ENCODE measurements at places on chromosomes 7 and 10.
A peak's percentile ranks its signal among the peaks of the same experiment; 100 is the strongest.

DNA sequence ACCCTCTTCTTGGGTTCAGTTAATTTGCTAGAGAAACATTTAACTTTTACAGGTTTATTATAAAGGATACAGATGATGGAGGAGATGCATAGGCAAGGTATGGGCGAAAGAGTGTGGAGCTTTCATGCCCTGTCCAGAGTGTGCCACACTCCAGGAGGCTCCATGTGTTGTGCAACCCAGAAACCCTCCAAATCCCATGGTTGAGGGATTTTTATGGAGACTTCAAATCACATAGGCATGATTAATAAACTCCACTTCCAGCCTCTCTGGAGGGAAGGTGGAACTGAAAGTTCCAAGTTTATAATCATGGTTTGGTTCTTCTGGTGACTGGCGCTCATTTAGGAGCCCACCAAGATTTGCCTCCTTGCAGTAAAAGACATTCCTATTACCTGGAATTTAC, 159.9 kb downstream of the PHTF2 start:
- no peak for DNase-seq

DNA sequence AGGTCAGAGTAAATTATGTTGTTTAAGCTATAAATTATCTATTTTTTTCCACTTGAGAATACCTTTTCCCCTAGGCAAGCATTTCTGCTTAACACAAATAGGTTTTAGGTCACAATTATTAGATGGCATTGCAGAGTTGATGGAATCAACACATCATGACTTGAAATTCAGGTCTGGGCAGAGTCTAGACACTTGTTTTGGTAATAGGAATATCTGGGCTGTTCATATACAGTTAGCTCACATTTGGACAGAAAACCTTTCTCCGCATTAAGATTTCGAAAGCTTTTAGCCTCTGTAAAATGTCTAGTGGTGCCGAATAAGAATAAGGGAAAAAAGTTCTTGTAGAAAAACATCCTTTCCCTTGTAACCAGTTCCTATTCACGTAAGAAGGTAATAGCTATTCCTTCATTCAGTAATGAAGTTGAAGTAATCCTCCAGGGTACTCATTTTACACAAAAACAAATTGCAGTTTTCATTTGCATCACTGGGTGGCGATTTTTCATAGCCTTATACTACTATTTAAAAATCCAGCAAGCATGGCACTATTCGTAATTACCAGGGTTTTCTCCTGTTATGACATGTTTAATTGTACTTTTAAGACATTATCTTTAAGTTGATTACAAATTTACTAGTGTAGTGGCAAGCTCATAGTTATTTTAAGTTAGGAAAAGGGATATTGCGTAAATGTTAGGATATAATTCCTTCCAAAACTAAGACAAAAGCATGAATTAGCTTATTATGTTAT, 37.0 kb downstream of the RPA3 start:
- DNase-seq: peak; percentile 65

DNA sequence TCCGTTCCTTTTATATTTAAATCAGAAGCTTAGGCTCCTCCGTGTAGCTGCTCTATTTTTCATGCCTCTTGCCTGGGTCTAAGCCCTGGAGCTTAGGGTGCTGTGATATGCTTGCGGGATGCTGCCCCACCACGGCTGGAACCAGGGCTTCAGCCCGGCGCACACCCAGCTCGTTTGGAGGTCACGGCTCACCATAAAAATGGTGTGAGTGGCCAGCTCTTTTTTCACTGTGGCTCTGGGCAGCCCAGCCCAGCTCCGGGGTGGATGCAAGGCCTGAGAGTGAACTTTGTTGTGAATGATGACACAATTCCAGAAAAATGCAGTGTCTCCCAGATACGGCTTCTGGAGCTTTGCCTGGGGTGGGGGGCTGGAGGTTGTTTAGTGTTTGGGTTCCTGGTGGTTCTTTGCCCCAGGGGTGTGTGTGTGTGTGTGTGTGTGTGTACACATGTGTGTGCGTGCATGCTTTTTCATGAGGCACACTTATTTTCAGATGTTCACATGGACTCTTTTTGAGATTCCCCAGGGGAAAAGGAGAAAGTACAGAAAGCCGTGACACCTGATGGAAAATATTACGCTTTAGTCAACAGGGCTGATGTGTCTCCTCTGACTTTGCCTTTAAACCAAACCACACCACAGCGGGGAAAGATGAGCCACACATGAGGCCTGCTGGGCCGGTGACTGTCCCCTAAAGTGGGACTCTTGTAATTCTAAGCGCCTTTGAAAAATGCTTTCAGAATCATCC, 46.2 kb downstream of the GRK5 start:
- DNase-seq: peak; percentile 98

DNA sequence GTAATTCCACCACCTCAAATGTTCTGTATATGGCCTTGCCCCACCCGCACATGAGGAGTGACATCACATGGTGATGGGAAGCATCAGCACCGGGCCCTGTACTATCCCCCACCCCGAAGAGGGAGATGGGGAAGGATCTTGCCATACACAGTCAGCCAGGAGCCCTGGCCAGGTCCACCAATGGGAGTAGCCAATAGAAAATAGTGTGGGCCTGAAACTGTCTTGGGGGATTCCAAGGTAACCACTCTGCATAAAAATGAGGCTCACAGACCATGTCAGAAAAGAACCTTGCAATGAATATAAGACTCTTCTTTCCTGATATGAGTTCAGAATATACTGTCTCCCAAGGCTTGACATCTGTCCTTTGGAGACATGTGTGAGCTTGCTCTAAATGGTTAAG, 51.1 kb downstream of the ADRB1 start:
- no peak for DNase-seq

DNA sequence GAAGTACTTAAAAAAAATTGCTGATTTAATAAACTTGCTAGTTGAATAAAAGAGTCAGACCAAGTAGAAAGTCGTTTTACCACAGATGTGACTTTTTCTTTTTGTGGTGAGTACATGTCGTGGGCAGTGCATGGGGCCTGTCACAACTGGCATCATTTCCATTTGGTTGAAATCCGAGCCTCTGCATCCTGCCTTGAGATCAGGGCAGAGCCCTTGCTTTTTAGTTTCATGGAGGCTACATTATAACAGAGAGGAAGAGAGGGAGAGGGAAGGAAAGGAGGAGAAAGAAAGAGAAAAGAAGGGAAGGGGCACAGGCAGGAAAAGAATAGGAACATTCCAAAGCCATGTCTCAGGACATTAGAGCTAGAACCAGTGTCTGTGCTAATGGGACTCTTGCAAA, 20.4 kb upstream of the INSYN2A start:
- DNase-seq: no peak

GRCh38 chr7:94294471-94295131, 100.1 kb upstream of the COL1A2 start:
- DNase-seq: no peak

DNA sequence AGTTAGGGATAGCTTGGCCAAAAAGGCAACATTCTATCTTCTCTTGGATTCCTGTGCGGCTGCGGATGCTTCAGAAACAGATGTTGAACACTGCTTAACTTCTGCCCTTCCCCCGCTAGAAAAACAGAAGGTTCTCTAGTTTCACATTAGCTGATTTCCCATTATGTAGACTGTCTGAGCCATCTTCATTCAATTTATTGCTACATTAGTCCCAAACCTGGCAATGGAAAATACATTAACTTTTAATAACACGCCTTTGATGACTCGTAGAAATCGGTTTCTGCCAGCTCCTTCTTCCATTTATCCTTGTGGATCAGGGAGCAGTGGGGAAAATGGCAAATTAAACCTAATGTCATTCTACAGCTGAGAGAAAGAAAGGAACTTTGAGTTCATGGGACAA, 119.9 kb downstream of the SLC16A9 start:
- DNase-seq: no peak

GRCh38 chr7:157769526-157770215, 432.9 kb downstream of the DNAJB6 start:
- DNase-seq: no peak

DNA sequence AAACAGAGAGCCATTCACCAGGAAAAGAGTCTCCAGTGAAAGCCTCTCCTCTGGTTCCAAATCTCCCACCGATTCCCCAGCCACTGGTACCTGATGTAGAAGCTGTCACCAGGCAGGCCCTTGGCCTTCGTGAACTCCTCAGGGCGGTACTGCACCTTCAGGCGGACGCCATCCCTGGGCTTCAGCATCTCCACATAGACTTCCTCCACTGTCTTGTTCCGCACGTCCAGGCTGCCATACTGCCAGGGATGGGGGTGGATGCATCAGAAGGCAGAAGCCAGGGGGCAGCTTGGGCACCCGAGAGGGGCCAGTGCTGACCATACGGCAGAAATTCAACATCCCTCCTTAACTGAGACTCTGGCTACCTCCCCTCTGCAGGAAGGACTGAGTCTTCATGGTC, 118.8 kb downstream of the DLG5 start:
- DNase-seq: no peak

DNA sequence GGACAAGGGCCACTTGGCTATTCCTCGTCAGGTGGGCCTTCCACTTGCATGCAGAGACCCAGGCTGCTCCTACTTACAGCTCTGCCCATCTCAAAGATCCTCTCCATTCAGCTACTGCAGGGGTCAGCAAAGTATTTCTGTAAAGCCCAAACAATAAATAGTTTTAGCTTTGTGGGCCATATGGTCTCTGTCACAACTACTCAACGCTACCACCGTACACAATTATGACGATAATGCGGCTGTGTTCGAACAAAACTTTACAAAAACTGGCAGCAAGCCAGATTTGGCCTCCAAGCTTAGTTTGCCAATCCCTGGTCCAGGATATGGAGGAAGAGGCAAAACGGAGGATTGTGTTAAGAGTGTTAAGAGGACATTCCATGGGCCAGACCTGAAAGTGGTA, 12.8 kb downstream of the RAB11FIP2 start:
- no peak for DNase-seq

DNA sequence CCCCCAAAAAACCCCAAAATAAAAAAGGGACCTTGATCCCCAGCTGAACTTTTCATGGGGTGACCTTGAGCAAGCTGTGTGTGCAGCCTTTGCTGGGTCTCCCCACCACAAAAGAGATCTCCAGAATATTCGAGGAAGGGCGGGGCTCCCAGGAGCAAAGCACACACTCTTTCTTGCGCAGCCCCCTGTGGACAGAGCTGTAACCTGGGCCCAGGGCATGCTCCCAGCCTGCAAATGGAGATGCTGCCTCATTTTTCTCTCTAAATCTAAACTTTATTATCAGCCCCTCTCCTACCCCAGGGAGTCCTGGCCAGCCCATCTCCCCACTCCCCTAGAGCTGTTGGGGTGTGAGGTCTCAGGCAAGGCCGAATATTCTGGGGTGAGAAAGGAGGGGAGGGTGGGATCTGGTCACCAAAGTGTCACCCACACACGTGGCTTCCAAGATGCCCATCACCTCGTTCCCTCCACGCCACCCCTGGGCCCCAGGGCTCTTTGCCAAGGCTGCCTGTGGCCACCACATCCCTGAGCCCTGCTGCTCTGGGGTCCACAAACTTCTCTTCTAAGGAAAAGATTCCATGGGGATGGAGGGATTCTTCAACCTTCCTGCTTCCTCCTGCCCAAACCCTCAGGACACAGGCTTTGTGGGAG, 1.7 kb upstream of the CALML3 start:
- no peak for DNase-seq

- DNase-seq: peak; percentile 51
Observed at GRCh38 chr10:58350619-58351323, 16.0 kb downstream of the UBE2D1 start.

DNA sequence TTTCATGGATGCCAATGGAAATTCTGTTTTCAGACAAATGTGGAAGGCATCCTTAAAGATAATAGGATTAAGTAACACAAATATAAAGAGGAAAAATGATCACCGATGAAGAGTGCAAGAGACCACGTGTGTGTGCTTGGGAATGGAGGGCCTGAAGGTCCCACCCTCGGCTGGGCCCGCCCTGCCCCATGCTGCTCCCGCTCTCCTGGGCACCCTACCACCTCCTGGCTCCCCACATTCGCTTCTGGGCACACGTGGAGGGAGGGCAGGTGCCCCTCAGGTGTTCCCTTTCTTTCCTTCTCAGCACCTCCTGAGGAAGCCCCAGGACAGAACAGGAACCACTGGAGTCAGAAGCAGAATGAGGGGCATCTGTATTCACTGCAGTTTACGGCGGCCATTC, 367.6 kb downstream of the DNAJB6 start:
- DNase-seq: no peak

DNA sequence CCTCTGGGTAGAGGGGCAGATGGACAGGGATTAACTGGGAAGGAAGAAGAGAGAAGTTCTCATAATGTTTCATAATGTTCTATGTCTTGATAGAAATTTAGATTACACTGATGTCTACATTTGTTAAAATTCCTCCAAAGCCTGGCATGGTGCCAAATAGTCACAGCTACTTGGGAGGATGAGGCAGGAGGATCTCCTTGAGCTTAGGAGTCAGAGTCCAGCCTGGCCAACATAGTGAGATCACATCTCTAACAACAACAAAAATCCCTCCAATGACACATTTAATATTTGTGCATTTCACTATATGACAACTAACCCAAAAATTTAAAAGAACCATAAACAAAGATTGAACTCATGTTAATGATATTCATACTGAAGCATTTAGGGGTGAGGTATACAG, 33.0 kb upstream of the PPP1R3C start:
- DNase-seq: peak; percentile 63

Measured in iris pigment epithelial cell (primary cell).